Endothelial cell of coronary artery (primary cell): ENCODE measurements at places on chromosomes 7 and 10. TPM values are rescaled to one million over a fixed set of nuclear protein-coding genes. Genes with fewer than 3 reads are reported as not detected.

The AKR1C1 gene
- total RNA-seq = 0.27 and 3.2 TPM in 2 replicates

The LRIT1 gene
- not detected in 2 replicates for total RNA-seq

The SMKR1 gene
- total RNA-seq = 0.28 and 0.54 TPM in 2 replicates

The GARIN1A gene
- total RNA-seq = 0.18 and 0.28 TPM in 2 replicates

The FAM25C gene
- total RNA-seq = not detected in 2 replicates

The SPDYE8 gene
- total RNA-seq = not detected in 2 replicates

The GRID2IP gene
- under 0.01 TPM in 1 of 2 replicates, not detected in the other for total RNA-seq

The GATA3 gene
- 0.09 and 0.19 TPM in 2 replicates for total RNA-seq

The IRF5 gene
- total RNA-seq = 0.28 and 0.36 TPM in 2 replicates

The EPO gene
- not detected in 2 replicates for total RNA-seq

The USP6NL gene
- total RNA-seq = 11.4 and 15.6 TPM in 2 replicates
